ENCODE measurements at places on chromosomes 16 and 17.

- H3K36me3 ChIP-seq: no peaks in the 10 kb centered on the region
- ATAC-seq: peak; percentile 92
- no peaks in the 10 kb centered on the region for H3K27me3 ChIP-seq
- H3K4me1 ChIP-seq: peaks cover 53% of the 10 kb centered on the region
- peak overlapping the region; percentile 80 for H3K27ac ChIP-seq
These were observed 25.5 kb downstream of the MYOCD start for GRCh38 chr17:12691173-12691572.

DNA sequence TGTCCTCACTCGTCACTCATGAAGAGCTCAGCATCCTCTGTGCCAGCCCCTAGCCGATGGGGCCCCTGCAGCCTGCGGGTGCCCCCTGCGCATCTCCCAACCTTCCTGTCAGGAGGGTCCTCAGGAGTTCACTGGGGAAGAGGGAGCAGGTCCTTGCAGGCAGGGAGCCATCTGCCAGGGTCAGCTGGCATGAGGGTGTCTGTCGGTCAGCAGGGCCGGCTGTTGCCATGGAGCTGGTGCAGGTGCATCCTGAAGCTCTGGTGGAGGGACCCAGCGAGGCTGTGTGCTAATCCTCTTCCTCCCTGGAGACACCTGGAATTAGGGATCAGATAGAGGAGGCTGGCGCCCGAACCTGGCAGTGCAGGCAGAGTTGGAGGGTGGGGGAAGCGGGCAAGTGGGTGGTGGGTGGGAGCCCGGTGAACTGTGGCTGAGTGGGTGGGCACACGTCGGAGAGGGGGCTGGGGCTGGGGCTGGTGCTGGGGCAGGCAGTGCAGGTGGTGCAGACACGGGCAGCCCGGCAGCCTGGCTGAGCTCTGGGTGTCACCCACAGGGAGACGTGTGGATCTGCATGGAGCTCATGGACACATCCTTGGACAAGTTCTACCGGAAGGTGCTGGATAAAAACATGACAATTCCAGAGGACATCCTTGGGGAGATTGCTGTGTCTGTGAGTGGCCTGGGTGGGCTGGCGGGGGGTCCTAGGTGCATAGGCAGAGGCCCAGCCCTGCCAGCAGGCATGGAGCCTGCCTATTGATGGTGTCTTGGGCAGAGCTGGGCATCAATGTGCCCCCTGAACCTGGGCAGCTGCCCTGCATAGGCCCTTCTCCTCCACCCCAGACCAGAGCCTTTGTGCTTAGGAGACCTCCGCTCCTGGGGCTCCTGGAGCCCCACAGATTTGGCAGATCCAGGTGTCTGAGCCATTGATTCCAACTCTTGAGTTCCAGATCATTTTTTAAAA is 17.4 kb downstream of the MAP2K3 start:
- H3K27me3 ChIP-seq: no peaks in the 10 kb centered on the region
- no peak for ATAC-seq
- peaks cover 90% of the 10 kb centered on the region for H3K36me3 ChIP-seq
- peaks cover 13% of the 10 kb centered on the region for H3K4me1 ChIP-seq
- no peak overlapping the region for H3K4me3 ChIP-seq

DNA sequence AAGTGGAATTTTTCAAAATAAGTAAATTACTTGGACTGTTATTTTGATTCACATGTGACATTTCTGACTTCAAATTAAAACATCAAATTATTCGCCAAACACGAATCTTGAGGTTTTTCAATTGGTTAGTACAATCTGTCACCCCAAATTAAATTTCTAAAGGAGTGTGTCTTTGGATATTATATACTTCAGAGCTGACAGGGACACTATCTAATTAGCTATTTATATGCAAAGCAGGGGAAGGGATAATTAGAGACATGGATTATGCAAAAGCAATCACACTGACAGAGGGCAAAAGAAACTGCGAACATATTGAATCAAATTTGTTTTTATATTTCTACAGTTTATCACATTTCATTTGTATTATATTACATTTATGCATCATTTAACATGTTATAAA is 433.0 kb downstream of the KIF2B start:
- H3K4me1 ChIP-seq: no peaks in the 10 kb centered on the region
- no peak for ATAC-seq
- no peak overlapping the region for H3K4me3 ChIP-seq
- no peaks in the 10 kb centered on the region for H3K27me3 ChIP-seq
- H3K36me3 ChIP-seq: no peaks in the 10 kb centered on the region

GRCh38 chr17:77386502-77387192 is 245.9 kb downstream of the SEC14L1 start:
- peaks cover 92% of the 10 kb centered on the region for H3K4me1 ChIP-seq
- H3K27ac ChIP-seq: peak overlapping the region; percentile 94

- H3K4me1 ChIP-seq: peaks cover 80% of the 10 kb centered on the region
- ATAC-seq: no peak
- H3K27me3 ChIP-seq: no peaks in the 10 kb centered on the region
- H3K27ac ChIP-seq: peak overlapping the region; percentile 96
- H3K4me3 ChIP-seq: peak overlapping the region; percentile 97
These were observed 1.6 kb downstream of the ATP6V0C start for GRCh38 chr16:2515180-2515851.
